Panc1 (cell line): ENCODE measurements at places on chromosomes 3 and 15.

DNA sequence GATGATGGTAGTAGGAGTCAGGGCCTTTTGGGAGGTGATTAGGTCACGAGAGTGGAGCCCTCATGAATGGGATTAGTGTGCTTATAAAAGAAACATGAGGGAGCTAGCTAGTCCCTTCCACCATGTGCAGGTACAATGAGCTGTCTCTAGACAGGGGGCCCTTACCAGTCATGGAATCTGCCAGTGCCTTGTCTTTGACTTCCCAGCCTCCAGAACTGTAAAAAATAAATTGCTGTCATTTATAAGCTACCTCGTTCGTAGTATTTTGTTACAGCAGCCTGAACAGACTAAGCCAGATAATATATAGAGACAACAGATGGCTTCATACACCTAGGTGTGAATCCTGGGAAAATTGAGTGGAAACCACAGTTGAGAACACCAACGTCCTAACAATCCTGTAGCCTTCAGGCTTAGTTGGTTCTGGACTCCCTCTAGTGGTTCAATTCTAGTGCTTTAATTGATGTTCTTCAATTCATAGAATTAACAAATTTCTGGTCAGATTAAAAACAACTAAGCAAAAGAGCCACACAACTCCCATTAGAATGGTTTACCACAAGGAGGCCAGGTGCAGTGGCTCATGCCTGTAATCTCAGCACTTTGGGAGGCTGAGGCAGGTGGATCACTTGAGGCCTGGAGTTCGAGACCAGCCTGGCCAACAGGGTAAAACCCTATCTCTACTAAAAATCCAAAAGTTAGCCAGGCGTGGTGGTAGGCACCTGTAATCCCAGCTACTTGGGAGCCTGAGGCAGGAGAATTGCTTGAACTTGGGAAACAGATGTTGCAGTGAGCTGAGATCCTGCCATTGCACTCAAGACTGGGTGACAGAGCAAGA is 21.3 kb upstream of the GATM start:
- DNase-seq: peak; percentile 60

DNA sequence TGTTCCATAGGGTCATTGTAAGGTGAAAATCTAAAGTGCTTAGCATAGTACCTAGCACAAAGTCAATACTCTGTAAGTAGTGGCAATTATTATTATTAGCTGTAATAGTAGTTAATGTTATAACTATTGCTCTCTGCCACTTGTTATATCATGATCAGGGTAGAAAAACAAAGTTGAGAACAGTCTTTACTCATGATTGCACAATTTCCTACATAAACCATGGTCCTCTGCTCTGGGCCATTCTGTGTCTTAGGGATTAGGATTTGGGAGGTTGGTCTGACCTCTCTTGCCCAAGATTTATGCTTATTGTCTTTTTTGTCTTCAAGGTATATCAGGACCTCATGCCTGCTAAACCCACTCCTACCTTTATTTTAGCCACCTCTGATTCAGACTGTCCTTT is 4.3 kb upstream of the LRRC58 start:
- no peak for DNase-seq

DNA sequence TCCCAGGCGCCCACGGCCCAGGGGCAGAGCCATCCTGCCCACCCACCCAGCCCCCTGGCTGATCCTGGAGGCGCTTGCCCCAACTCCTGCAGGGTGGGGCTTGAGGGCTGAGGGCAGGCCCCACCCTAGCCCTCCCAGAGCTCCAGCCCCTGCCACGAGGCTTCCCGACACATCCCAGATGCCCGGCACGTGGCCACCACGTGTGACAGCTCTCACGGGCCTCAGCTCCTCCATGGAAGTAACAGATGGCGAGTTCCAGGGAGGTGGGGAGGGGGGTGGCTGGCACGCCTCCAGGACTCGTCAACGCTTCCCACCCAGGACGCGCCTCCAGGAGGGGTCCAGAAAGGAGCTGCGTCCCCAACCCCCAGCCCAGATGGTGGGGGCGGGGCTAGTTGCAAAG is 29.1 kb downstream of the PLXND1 start:
- DNase-seq: no peak

DNA sequence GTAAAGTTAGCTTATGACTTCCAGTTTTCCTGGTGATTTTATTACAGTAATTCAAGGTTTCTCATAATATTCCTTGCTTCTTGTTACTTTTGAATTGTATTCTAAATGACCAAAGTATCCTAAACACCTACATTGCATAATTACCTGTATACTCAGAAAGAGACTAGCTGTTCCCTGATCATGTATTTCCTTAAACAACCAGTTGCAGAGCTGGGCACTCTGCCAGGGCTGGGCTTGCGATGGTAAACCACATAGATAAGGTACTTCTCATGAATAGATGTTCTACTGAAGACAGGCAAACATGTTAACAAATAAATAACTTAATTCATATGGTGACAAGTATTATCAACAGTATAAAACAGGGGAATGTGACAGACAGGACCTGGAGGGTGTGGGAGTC is 142.3 kb upstream of the WNT5A start:
- DNase-seq: no peak

DNA sequence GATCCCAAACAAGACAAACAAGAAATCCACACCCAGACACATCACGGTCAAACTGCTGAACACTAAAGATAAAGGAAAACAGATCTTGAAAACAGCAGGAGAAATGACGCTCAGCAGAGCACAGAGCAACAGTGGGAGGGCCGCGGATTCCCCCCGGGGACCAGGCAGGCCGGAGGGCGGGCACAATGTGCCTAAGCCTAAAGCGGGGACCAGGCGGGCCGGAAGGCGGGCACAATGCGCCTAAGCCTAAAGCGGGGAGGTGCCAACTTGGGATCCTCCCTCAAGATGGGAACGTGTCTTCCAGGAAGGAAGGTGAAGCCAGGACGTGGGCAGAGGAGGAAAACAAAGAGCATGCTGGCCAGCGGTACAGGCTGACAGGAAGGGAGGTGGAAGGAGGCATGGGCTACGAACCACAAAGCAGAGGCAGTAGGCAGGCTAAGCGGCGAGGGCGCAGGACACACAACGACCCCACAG is 31.1 kb downstream of the CYFIP1 start:
- no peak for DNase-seq

DNA sequence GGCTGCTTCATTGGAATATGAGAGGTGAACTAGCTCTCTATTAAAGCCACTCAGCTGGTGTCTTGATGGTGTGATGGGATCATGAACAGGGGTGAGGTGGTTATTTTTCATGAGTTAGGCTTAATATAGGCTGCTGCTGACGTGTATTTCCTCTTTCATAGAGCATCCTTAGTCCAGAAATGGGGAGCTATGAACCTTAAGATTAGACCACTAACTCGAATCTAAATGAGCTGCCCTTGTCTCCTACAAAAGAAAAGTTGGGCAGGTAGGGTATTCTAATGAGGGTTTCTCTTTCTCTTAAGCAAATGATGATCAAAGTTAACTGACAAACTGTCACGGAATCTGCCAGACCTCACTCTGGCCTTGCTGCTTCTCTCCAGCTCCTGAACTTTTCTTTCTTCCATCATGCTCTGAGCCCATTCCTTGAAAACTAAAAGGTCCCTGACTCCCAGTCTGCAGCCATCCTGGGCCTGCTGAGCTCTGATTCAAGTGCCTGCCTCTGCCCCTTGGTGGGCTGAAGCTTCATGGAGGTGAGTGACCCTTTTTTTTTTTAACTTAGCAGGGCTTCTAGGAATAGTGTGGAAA is at the start of gene TRIM69:
TSS of gene TRIM69 (plus strand) at position 348 of the 585 bp plus-strand sequence. CDS start at position 525, 177 bp downstream.
- DNase-seq: no peak

DNA sequence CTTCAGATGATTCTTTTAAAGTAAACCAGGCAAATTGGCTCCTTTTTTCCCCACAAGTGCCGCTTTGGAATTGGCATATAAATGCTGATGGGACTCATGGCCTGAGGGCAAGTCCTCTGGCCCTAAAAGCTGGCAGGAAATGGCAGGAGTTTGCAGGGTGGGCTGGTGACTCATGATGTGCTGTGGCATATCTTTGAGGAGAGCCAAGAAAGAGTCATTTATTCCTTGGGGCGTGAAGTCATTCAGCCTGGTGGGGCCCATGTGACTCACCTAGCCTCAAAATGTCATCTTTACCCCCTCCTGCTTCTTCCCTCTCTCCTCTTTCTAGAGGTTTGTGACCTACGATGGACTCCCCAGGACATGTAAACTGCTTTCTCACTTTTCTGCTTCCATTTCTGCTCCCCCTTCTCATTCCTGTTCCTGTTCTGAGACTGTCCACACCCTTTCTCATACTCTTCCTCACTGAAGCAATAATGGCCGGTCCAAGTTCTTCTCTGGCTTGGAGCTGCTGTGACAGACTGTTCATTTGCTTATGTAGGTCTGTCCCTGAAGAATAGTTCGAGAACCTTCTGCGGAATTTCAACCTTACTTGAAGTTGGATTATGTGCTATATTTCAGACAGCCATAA is 326.1 kb downstream of the SATB1 start:
- DNase-seq: peak; percentile 42
